ENCODE measurements at places on chromosomes 1 and 21.

GRCh38 chr1:205077158-205077933 lies 6.9 kb downstream of the TMEM81 start:
- DNase-seq: no peak

- DNase-seq: no peak
Measured at GRCh38 chr1:179817789-179818188, 59.8 kb downstream of the TOR1AIP2 start.

DNA sequence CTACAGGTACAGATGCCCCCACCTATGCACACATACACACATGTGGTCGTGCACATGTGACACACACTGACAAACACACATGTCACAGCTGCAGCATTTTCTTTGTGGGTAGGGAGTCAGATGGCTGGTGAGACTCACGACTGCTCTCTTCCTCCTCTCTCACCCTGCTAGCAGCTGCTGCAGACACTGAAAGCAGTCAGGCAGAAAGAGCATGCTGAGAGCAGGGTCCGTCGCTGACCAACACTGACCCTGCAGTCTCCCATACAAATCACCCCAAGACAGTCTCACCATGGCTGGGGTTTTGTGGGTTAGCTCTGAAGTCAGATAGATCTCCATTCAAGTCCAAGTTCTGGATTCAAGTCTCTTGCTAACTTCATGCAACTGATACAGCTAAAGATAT lies 188.3 kb downstream of the ASTN1 start:
- DNase-seq: no peak

GRCh38 chr1:228286505-228287417 lies 78.9 kb downstream of the OBSCN start:
- DNase-seq: no peak

- no peak for DNase-seq
Measured at GRCh38 chr1:87155170-87155569, 173.5 kb upstream of the LMO4 start.

DNA sequence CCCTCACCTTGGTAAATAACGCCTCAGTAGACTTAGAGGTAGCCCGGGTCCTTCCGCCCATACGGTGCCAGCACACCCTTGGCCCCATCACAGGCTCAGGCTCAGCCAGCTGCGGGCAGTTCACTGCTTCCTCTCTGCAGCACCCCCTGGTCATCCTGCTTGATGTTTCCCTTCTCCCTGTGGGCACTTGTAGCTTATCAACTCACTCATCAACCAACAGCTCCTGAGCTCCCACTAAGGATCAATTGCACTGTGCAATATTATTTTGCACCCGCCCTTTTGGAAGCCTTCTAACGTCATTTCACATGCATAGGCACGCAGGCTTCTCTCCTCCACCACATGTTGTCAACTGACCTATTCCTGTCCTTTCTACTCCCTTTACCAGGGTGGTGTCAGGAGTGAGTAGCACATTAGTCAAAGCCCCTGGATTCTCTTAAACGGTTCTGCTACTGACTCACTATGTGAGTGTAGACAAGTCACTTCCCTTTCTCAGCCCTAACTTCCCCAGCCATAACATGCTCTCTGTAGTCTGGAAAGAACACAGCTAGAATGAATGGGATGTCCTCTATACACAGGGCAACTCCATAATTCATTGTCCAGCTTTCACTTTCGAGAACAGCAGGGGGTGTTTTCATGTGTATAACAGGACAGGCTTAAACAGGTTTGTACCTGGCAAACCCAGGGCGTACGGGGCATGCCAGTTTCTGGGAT lies 47.1 kb upstream of the IRF2BP2 start:
- DNase-seq: peak; percentile 100

DNA sequence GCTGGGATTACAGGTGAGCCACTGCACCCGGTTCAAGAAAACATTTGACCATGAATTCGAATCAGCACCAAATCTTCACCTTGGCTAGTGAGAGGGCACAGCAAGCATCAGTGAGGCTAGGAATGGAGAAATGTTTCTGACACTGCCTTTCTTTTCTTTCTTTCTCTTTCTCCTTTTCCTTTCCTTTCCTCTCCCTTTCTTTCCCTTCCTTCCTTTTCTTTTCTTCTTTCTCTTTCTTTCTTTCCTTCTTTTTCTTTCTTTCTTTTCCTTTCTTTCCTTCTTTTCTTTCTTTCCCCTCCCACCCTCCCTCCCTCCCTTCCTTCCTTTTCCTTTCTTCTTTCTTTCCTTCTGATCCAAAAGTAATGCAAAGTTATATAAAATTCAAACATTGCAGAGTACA lies 40.9 kb downstream of the GFI1 start:
- DNase-seq: no peak
